ENCODE measurements at places on chromosomes 12 and 14.

DNA sequence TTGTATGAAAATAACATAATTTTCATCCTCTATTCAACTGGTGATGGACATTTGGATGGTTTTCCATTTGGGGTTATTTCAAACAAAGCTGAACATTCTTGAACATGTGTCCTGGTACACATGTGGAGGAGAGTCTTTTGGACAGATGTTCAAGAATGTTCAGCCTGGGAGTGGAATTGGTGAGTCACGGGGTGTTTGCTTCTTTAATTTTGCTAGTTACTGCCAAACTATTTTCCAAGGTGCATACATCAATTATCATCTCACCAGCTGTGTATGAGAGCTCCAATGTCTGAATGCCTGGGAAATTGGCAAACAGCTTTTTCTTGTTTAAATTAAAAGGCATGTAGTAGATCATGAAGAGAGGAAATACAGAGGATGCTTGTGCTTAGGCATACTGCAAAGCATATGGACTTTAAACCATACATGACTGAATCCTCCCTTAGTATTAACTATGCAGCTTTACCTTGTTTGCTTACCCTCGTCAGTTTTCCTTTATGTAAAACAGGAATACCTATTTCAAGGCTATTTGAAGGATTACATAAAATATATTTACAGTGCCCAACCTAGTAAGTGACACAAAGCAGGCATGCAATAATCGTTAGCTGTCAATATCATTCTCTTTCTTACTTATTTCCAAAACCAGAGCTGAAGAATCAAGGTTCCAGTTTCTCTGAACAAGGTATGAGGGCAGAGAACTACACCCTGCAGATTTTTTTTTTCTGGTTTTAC is 152.1 kb downstream of the ITPR2 start:
- DNase-seq: no peak

- no peak for DNase-seq
Measured at GRCh38 chr12:47984331-47984801, 19.9 kb downstream of the COL2A1 start.

DNA sequence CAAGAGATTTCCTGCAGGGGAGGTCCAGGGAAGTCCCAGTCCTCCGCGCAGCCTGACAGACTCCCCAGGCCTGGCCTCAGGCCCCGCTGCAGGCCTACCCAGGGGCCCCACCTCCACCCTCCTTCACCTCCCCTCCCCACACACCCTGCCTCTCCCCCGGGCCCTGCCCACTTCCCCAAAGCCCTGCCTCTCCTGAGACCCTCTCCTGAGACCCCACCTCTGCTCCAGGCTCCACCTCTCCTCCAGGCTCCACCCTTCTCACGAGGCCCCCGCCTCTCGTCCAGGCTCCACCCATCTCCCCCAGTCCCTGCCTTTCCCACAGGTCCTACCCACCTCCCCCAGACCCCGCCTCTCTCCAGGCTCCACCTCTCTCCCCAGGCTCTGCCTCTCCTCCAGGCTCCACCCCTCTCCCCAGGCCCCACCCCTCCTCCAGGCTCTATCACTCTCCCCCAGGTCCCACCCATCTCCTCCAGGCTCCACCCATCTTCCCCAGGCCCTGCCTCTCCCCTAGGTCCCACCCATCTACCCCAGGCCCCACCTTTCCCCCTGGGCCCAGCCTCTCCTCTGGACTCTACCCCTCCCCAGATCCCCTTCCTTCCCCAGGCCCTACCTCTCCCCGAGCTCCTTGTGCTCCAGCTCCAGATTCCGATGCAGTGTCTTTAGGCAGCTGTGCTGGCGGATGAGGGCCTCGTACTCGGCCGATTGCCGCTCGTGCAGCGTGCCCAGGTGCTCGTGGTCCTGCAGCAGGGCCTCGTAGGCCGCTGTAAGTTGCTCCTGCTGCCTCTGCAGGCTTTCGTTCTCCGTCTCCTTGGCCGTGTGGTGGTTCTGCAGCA is 58.8 kb upstream of the GPR68 start:
- no peak for DNase-seq

GRCh38 chr12:6114476-6114870 is 10.0 kb downstream of the VWF start:
- DNase-seq: no peak

- DNase-seq: no peak
Measured at GRCh38 chr14:74459976-74460375, 33.1 kb downstream of the NPC2 start.

- DNase-seq: no peak
Measured at GRCh38 chr14:94665121-94665520, 52.9 kb downstream of the SERPINA3 start.

DNA sequence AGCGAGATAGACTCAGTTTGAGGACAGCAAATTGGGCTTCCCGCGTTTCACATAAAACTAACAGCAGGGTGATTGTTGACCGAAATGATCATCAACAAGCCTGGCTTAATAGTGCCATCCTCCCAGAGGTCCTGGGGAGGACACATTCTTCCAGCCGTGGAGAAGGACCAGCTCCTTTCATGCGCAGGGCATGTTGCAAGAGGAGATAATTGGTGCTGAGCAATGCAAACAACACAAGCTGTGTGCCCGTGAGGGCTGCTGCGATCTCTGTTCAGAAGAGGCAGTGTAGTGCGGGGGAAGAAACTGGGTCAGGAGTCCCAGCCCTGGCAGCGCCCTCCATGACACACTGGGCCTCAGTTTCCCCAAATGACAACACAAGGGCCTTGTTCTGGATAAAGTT is 54.3 kb downstream of the CCDC85C start:
- DNase-seq: no peak

DNA sequence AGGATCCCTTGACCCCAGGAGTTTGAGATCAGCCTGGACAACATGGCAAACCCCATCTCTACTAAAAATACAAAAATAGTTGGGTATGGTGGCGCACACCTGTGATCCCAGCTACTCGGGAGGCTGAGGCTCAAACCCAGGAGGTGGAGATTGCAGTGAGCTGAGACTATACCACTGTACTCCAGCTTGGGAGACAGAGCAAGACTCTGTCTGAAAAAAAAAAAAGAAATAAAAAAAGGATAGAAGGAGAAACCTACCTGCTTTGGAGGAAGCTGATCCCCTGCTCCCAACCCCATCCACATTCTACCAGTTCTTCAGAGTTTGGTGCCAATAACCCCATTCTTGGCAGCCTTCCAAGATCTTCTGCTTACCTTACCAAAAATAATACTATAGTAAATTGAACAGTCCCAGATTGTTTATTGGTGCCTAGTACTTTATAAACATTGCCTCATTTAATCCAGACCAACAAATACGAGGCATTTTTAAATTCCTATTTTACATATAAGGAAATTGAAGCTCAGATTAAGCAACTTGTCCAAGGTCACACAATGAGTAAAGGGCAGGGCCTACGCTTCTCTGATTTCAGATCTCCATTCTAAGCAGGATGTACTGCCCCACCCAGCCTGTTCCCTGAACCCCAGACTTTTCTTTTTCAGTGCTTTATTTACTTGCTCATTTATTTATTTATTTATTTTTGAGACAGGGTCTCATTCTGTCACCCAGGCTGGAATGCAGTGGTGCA is 33.2 kb upstream of the FAM222A start:
- DNase-seq: no peak

GRCh38 chr14:32003585-32003984 is 73.5 kb upstream of the ARHGAP5 start:
- DNase-seq: no peak
